ENCODE measurements at places on chromosomes 7 and 10. TPM values are rescaled to one million over a fixed set of nuclear protein-coding genes. Genes with fewer than 3 reads are reported as not detected.
A peak's percentile ranks its signal among the peaks of the same experiment; 100 is the strongest.

- H3K4me3 ChIP-seq, result no peak overlapping the region
- H3K27me3 ChIP-seq, result no peaks in the 10 kb centered on the region
- H3K36me3 ChIP-seq, result no peaks in the 10 kb centered on the region
- DNase-seq, result no peak
Observed at GRCh38 chr10:106557951-106558733, 606.4 kb downstream of the SORCS1 start.

- no peaks in the 10 kb centered on the region for H3K4me1 ChIP-seq
- no peaks in the 10 kb centered on the region for H3K27me3 ChIP-seq
- H3K36me3 ChIP-seq, result no peaks in the 10 kb centered on the region
- no peak overlapping the region for H3K27ac ChIP-seq
- no peak overlapping the region for H3K4me3 ChIP-seq
Observed at GRCh38 chr7:118590107-118590506, 365.6 kb downstream of the ANKRD7 start.

GRCh38 chr10:6819301-6819700 is 239.2 kb upstream of the PRKCQ start:
- DNase-seq, result no peak
- no peaks in the 10 kb centered on the region for H3K4me1 ChIP-seq
- no peak overlapping the region for H3K27ac ChIP-seq
- H3K36me3 ChIP-seq, result no peaks in the 10 kb centered on the region

GRCh38 chr10:24518981-24519597 is 204.6 kb downstream of the ARHGAP21 start:
- no peak overlapping the region for H3K4me3 ChIP-seq
- H3K27ac ChIP-seq, result no peak overlapping the region
- H3K36me3 ChIP-seq, result no peaks in the 10 kb centered on the region
- H3K4me1 ChIP-seq, result peaks cover 12% of the 10 kb centered on the region
- DNase-seq, result peak; percentile 12
- H3K27me3 ChIP-seq, result no peaks in the 10 kb centered on the region

DNA sequence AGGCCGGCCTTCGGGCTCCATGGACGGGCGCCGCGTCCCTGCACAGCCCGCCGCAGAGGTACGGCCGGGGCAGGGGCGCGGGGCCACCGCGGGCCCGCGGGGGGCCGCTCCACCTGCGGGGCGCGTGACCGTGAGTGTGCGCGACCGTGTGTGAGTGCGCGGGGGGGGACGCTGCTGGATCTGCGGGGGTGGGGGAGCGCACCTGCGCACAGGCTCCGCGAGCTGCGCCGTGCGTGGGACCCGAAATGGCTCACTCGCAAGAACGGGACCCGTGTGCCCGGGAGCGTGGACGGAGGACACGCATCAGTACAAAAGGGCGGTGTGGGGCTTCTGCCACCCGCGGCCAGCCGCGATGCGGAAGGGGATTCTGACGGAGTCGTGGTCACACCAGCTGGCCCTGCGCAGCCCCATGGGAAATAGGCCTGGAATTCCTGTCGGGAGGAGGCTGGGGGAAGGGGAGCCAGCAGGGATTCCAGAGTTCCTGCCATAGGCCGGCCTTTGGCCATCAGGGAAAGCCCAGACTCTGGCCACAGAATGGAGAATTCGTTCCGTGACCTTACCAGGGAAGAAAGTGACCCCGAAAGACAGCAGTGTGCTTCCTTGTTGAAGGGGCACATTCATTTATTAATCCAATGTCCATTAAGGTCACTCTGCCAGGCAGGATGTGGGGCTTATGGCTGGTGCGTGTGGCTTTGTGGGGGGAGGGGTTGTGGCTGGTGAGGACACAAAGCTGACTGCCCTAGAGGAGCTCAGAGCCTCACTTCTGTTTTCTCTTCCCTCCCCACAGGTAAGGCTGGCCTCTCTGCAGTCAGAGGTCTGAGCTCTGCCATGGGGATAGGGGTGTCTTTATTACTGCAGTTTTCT is 494 bp downstream of the REPIN1 start:
- H3K27me3 ChIP-seq, result no peaks in the 10 kb centered on the region
- H3K4me3 ChIP-seq, result peak overlapping the region; percentile 64
- peak; percentile 66 for DNase-seq
- peaks cover 24% of the 10 kb centered on the region for H3K4me1 ChIP-seq
- H3K27ac ChIP-seq, result peak overlapping the region; percentile 75

- H3K4me3 ChIP-seq, result no peak overlapping the region
- H3K4me1 ChIP-seq, result no peaks in the 10 kb centered on the region
- H3K27ac ChIP-seq, result no peak overlapping the region
- no peaks in the 10 kb centered on the region for H3K27me3 ChIP-seq
Observed at GRCh38 chr7:46449743-46450142, 528.7 kb upstream of the IGFBP3 start.

DNA sequence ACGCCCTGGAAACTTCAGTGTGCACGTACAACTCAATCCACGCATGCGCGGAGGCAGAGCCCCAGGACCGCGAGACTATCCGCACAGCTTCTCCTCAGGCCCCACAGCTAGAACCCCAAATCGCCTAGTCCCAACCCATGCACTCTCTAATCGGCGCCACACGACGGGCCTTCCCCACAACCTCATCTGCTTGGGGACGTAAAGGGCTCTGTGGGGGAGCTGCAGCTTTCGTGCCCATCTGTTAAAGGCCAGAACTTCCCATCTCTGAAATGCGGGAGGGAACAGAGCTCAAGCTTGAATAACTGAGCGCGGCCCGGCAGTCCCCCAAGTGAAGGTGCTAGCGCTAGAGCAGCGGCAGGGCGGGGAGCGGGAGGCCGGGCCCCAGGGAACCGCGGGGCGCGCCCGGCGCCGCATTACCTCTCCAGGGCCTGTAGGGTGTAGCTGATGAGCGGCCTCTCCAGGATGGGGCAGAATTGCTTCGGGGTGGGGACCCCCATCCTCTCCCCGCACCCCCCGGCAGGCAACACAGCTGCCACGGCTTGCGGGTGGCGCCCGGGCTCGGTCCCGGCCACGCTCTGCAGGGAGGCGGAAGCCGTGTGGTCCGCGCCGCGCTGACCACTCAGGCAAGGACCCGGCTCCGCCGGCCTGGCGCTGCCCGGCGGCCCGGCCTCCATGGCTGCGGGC is 547 bp downstream of the CRPPA start:
- peak overlapping the region; percentile 63 for H3K4me3 ChIP-seq
- H3K27me3 ChIP-seq, result no peaks in the 10 kb centered on the region
- peak; percentile 88 for DNase-seq
- H3K36me3 ChIP-seq, result no peaks in the 10 kb centered on the region
- peaks cover 15% of the 10 kb centered on the region for H3K4me1 ChIP-seq

The NUTM2E gene
- total RNA-seq, result 1.1 TPM

DNA sequence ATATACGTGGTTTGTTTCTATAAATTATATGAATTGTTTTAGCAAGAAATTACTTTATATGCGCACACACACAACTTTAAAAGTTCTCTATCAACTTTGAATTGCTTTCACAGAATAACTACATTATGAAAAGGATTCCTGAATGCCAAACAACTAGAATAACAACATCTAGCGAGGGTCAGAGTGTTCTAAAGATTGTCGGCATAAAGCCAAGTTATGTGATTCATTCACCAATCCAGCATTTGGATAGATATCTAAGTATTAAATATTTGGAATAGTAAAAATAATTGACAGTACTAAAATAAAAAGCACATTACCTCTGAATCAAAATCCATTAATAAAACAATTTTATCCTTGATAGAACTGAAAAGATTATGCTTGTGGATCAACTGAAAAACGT is 125.3 kb upstream of the AMPH start:
- no peak overlapping the region for H3K4me3 ChIP-seq
- no peaks in the 10 kb centered on the region for H3K27me3 ChIP-seq
- DNase-seq, result no peak

DNA sequence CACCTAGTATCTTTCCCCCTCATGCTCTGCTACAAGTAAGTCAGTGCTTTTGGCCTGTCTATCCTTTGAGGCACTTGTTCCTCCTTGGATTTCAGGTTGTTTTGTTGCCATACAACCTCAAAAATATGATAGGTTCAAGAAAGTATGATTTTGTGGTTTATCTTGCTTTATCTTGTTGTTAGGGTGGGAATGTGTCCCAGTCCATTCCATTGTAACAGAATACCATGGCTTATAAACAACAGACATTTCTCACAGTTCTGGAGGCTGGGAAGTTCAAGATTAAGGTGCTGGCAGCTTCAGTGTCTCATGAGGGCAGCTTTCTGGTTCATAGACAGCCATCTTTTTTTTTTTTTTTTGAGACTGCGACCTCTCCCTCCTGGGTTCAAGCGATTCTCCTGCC is 72.1 kb downstream of the TMEM270 start:
- H3K4me3 ChIP-seq, result no peak overlapping the region
- no peaks in the 10 kb centered on the region for H3K36me3 ChIP-seq
- no peaks in the 10 kb centered on the region for H3K27me3 ChIP-seq
- no peak overlapping the region for H3K27ac ChIP-seq
- DNase-seq, result no peak

The LIPF gene
- not detected for total RNA-seq

The TCF7L2 gene
- total RNA-seq, result 3.2 TPM

- H3K27ac ChIP-seq, result no peak overlapping the region
- no peaks in the 10 kb centered on the region for H3K36me3 ChIP-seq
- H3K27me3 ChIP-seq, result no peaks in the 10 kb centered on the region
- no peak overlapping the region for H3K4me3 ChIP-seq
- H3K4me1 ChIP-seq, result no peaks in the 10 kb centered on the region
- no peak for DNase-seq
Observed at GRCh38 chr7:50687575-50688225, 95.0 kb downstream of the GRB10 start.

DNA sequence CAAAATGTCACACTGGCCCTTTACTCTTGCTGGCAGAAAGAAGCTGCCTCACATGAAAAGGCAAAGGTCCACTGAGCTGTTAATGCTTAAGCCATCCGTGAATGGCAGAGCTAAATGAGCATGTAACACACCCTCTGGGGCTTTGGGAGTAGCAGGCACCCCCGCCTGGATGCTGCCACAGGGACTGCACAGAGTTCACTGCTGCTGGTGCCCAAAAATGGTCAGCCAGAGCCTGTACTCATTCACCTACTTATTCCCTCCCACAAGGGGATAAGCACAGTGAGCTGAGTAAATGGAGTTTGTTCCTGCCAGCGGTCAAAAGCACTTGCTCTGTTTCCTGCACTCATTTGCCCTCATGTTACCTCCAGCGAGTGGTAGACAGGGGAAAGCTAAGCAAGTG is 374.0 kb upstream of the STEAP1 start:
- no peak for DNase-seq
- H3K4me1 ChIP-seq, result no peaks in the 10 kb centered on the region
- no peaks in the 10 kb centered on the region for H3K36me3 ChIP-seq
- H3K27ac ChIP-seq, result no peak overlapping the region
- no peaks in the 10 kb centered on the region for H3K27me3 ChIP-seq

GRCh38 chr7:8201846-8202441 is 60.0 kb downstream of the ICA1 start:
- peaks cover 13% of the 10 kb centered on the region for H3K4me1 ChIP-seq
- no peak for DNase-seq
- H3K36me3 ChIP-seq, result no peaks in the 10 kb centered on the region
- no peaks in the 10 kb centered on the region for H3K27me3 ChIP-seq
- no peak overlapping the region for H3K4me3 ChIP-seq
- H3K27ac ChIP-seq, result no peak overlapping the region

The NPSR1 gene
- total RNA-seq, result not detected
